ENCODE measurements at places on chromosomes 16 and 17. TPM values are rescaled to one million over a fixed set of nuclear protein-coding genes. Genes with fewer than 3 reads are reported as not detected.
A peak's percentile ranks its signal among the peaks of the same experiment; 100 is the strongest.

The EVPL gene
- not detected for total RNA-seq

DNA sequence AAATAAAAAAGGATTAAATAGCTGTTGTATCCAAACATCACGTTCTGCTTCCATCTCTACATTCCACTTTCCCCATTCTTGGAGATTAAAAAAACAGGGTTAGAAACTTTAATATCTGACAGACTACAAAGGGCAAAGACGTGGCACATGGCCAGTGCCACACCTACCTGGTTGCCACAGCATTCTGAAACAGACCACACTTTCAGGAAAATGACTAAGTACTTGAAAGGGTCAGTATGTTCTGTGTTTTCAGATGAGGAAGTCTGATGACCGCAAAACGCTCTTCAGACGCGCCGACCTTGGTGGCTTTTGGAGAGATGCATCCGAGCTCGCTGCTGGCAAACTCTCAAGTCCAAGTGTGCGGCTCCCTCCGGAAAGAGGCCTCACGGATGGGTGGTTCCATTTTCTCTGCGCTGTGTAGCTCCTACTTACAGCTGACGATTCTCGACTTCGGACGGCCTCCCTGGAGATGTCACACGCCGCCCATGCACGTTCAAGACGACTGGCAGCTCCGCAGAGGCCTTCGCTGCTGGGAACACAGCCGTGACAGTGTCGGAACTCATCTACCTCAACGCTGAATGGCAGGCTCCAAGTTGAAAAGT, 15.5 kb downstream of the MAP1LC3B start:
- no peak overlapping the region for H3K4me3 ChIP-seq
- DNase-seq = peak; percentile 34
- no peaks in the 10 kb centered on the region for H3K27me3 ChIP-seq
- no peak overlapping the region for H3K27ac ChIP-seq
- H3K36me3 ChIP-seq = peaks cover 13% of the 10 kb centered on the region
- no peaks in the 10 kb centered on the region for H3K4me1 ChIP-seq

DNA sequence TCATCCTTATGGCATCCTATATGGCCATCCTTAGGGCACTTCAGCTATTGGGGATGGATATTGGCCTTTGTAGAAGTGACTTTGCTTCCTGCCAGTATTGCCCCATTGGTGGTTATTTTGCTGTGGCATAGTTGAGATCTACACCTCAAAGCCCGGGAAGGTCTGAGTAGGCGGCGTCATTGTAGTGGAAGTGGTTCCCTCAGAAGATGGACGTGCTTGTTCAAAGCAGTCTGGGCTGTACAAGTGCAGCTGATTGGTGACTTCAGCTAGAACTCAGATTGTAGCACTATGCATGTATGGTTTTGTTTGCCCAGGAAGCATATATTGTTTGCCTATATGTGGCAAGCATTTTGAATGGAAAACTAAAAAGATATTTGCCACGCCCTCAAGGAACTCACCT, 83.2 kb downstream of the TMC6 start:
- no peaks in the 10 kb centered on the region for H3K27me3 ChIP-seq
- H3K27ac ChIP-seq = no peak overlapping the region
- no peak for DNase-seq
- no peak overlapping the region for H3K4me3 ChIP-seq

- no peak for DNase-seq
- H3K27ac ChIP-seq = no peak overlapping the region
- H3K4me1 ChIP-seq = no peaks in the 10 kb centered on the region
- H3K4me3 ChIP-seq = no peak overlapping the region
- H3K36me3 ChIP-seq = peaks cover 3% of the 10 kb centered on the region
These were observed 31.1 kb downstream of the ADCY7 start for GRCh38 chr16:50297301-50298074.

- no peaks in the 10 kb centered on the region for H3K4me1 ChIP-seq
- DNase-seq = no peak
- H3K27ac ChIP-seq = no peak overlapping the region
- H3K27me3 ChIP-seq = no peaks in the 10 kb centered on the region
These were observed 22.2 kb downstream of the SLFN5 start for GRCh38 chr17:35265071-35265470.

All from B cell (primary cell).